ENCODE measurements at places on chromosomes 4 and X.

DNA sequence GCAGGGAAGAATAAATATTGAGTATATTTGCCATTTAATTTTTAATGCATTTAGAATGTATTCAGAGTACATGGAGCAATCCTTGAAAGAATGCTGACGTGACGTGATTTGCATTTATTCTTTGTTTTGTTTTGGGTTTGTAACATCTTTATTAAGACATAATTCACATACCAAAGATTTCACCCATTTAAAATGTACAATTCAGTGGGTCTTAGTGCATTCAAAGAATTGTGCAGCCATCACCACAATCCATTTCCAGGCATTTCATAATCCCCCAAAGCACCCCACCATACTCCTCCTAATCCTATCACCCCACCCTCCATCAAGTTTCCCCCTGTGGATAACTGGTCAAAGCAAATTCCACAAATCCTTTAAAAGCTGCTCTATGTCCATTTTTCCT lies 87.4 kb downstream of the FAM9B start:
- no peak for DNase-seq

GRCh38 chr4:11338956-11339782 lies 89.5 kb downstream of the HS3ST1 start:
- DNase-seq, result no peak

- no peak for DNase-seq
These were observed 220.6 kb downstream of the DHX15 start for GRCh38 chr4:24363751-24364150.

DNA sequence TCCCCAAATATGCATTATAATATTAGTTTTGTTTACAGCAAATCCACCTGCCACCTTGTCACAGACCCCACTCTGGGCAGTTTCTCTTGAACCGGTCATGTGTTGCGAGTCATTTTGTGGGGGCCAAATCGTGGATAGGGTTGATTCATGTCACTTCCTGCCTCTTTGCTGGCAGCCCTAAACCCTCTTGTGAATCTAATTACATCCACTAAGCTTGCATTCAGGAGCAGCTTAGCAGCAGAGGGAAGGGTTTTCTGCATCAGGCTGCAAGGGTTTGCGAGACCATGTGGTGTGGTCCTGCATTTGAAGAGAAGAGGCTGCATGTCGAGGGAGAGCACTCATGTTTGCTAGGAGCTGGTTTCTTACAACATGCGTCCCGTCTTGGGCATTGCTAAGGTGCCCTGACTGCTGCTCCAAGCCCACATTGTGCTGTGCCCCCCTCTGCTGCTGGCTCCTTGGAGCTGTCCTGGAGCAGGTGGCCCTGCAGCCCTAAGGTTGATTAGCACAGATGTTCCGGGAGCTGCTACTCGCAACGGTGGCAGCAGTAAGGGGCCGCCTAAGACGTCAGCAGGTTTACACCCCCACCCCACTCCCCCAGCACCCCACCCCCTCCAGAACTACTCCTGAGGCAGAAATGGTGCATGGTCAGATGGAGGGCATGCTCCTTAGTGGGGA lies 88.9 kb upstream of the CLDN34 start:
- no peak for DNase-seq

- DNase-seq, result peak; percentile 85
These were observed 19.1 kb upstream of the S100P start for GRCh38 chr4:6674500-6675149.

DNA sequence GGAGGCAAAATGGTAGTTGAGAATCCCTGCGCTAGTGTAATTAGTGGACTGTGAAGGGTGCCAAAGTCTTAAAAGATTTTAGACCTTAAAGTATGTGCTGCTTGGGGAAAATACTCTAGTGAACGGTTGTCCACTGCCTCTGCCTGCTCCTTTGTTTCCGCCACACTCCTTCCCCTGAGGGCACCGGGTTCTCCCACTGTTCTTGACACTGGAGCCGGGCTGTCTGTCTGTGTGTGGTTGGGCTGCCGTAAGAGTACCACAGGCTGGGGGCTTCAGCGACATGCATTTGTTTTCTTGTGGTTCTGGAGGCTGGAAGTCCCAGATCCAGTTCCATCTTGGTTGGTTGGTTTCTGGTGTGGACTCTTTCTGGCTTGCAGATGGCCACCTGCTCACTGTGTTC lies 76.2 kb downstream of the CLDN34 start:
- no peak for DNase-seq

GRCh38 chr4:102825261-102826091 lies 1.9 kb downstream of the UBE2D3 start:
- DNase-seq, result peak; percentile 62

DNA sequence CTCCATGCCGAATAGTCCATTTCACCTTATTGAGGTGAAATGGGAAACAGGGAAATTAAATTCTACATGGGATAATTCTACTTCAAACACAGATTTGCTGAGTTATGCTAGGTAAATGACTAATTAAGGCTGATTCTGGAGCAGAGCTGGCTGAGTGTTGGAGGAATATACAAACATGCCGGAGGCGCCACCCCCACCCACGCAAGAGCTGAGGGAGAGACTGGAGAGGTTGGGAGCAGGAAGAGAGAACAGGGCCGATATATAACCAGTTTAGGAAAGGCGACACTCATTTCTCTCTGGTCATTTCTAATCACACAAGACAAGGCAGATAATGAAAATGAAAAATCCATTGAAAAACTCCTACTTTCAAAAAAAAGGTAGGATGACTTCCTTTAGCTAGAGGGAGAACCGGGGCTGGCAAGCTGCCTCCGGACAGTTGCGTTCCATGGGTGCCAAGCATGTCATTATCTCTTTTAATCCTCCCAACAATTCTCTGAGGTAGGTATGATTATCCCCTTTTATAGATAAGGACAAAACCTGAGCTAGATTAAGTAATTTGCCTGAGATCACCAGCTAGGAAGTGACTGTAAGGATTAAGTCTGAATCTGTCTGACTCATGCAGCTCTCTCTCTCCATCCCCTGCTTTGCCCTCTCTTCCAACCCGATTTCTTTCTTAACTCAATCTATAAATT lies 27.6 kb upstream of the CFAP299 start:
- no peak for DNase-seq

DNA sequence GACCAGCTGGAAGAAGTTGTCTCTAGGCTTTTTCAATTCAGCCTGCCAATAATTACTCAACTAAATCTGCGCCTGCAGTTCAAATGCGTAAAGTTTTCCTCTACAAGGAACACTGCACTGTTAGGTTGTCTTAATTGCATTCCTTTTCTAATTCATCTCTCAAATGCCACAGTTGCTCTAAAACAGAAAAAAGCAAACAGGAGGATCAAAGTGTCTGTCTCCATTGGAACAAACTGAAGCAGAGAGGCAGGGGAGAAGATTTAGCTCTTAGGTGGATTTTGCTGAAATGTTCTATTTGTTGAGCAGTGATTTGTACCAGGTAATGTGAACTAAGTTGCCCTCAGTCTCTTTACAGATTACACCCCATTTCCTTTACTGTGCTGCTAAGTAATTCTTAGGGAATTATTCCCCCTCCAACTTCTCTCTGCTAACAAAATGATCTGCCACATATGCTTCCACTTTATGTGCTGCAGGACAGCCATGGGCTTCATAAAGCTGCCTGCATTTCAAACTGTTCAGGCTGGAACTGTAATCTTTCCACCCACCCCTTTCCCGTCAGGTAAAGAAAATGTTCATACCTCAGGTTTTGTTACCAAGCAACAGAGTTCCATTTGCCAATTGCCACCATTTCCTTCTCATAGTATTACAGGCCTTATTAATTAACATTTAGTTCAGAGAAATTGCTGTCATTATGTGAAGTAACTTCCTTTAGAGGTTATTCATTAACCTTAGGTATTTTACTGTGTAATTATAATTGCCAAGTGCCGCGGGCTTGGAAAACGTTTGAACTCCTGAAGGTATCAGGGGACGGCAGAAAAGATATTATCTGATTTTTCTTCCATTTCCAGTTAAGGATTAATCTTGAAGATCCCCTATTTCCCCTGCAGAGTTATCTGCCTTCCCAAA lies 149.3 kb downstream of the SPRY1 start:
- DNase-seq, result no peak

GRCh38 chr4:182924497-182924896 lies 7.3 kb upstream of the DCTD start:
- DNase-seq, result no peak

DNA sequence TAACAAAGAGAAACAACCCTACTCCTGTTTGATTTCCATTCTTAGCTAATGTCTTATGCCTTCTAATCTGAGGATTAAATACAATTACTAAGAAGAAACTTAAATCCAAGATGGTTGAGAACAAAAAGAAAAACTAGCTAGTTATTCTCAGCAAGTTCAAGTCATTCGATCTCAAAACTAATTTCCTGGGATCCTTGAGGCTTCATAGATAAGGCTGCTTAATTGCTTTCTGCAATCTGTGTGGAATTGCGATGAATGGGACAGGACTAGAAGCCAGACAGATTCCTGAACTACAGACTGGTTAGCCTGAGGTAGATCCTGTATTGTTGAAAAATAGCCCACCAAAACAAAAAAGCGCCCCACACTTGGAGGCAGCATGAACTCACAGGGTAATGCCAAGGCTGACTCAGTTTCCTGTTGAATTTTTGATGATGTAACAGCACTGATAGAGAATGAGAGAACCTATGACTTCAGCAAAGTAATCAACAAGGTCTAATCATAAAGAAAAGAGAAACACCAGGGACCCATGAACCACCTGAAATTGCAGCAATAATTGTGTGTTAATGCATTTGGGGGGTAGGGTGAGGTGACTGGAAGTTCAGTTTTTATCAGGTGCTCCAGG lies 33.9 kb downstream of the KLHL15 start:
- DNase-seq, result peak; percentile 14

GRCh38 chr4:20217521-20217920 lies 34.2 kb upstream of the SLIT2 start:
- no peak for DNase-seq

DNA sequence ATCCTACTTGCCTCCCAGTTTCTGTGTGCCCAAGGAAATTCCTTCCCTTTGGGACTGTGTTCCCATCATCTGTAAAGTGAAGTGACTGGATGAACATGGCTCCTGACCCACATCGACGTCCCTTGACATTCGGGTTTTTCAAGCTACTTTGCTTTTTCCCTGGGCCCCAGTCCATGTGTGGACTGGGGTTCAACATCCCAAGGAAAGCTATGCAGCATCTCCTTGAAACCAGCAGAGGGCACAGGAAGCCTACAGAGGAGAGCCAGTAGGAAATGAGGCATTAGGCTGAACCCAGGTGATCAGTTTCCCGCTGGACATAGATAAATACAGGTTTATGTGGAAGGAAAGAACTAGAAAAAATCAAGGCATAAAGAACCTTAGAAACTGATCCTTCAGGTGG lies 145.1 kb upstream of the ARHGEF9 start:
- DNase-seq, result no peak

DNA sequence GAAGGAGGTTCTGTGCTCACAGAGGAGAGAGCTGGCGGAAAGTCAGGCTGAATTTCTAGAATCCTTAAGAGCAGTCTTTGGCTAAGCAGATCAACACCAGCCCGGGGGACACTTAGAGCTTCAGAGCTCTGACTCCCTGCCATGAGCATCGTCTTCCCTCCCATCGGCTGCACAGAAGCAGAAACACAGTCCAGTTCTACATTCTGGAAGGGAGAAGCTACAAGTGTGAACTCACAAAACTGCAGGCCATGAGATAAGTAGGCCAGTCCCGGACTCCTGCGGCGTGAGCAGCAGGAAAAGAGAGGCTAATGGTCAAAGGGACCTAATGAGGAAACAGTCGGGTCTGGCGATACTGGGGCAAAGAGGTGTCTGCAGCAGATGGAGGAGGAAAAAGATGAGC lies 211.5 kb downstream of the DHX15 start:
- no peak for DNase-seq

DNA sequence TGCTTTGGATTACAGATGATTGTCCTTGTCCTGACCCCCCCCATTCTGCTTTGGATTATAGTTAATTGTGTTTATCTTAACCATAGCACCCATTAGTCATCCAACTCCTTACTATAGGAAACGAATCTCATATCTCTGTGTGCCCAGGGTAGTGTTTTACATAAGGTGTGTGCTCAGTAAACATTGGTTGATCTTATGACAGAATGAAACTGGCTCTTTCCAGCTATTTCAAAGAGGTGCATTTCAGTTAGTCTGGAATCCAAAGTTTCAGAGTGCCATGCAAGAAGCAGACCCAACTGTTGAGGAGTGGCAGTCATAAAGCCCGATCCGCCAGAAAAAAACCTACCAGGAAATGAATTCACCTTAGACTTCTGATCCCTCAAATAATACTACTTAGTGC lies 14.7 kb downstream of the TRIM2 start:
- no peak for DNase-seq

- no peak for DNase-seq
These were observed 17.8 kb downstream of the ARHGEF6 start for GRCh38 chrX:136762820-136763452.
